ENCODE measurements at places on chromosomes 7 and 10.

DNA sequence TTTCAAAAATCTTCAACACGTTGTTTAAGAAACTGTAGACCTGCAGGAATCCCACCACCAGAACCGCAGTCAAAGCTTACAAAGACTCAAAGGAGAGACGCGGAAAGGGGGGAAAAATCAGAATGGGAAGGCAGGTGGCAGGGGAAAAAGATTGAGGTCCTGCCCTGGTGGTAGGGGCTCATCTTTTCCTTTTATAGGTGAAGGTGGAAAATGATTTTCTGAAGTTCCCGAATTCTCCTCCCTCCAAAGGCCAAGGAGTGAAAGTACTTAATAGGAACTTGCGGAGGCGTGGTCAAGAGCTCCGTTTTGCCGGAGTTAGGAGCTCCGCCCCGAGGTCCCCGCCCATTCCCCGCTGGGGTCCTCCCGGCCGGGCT, 724 bp downstream of the BBIP1 start:
- no peak for DNase-seq

GRCh38 chr7:32191305-32191704, 121.1 kb upstream of the PDE1C start:
- DNase-seq, result no peak

DNA sequence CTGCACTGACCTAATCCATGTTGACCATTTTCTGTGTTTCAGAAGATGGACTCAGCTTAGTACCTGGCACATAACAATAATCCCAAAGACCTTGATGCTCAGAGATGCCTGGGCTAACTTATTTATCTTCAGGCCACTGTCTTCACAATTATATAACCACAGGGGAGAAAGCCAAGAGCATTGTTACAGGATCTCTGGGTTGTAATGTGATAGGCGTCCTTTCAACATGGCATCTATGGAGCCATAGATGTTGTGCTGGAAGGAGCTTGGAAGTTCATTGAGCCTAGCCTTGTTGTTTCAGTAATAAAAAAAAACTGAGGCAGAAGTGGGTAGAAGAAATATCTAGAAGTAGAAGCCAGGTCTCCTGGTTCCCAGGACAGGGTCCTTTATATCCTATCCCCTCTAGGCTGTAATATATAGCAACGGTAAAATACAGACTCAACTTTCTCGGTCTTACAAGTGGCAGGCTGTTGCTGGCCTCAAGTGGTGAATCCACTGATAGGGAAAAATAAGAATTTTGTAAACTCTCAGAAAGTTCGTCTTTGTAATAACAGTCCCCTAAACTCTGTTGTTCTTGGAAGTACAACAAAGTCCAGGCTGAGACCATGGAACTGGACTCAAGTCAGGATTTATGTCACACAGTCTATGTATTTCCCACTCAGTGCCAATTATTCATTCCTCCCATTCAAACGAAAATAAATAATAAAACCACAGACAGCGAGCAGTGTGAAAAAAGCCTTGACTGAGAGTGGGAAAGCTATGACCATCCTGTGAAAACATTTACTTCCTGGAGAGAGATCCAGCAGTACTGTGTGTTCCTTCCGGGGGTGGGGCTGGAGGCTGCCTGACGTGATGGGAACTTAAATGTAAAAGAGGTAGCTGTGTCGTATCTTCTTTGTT, 277.6 kb downstream of the REEP3 start:
- peak; percentile 81 for DNase-seq

DNA sequence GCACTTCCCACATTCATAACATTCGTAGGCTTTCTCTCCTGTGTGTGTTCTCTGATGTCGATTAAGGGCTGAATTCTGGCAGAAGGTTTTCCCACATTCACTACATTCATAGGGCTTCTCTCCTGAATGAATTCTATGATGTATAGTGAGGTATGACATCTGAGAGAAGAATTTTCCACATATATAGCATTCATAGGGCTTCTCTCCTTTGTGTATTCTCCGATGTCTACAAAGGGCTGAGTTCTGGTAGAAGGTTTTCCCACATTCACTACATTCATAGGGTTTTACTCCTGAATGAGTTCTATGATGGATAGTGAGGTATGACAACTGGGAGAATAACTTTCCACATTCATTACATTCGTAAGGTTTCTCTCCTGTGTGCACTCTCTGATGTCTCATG, 15.6 kb downstream of the ZNF12 start:
- no peak for DNase-seq

GRCh38 chr7:93651603-93652159, 77.2 kb upstream of the CALCR start:
- no peak for DNase-seq

DNA sequence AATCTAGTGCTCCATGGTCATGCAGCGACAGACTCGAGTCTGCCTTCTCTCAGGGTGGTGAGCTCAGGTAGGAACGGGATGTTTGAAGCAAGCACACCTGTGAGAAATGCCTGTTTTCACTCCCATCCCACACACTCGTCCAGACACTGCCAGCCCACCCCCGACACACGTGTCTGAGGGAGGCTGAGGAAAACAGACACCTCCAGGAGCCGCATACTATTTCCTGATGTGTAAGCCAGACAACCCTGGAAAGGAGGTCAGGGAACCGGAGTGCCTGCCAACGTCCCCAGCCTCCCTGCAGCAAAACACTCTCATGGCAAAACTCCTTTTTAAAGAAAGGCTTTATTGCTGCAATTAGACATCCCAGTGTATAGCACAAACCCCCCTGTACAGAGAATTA, 80.2 kb downstream of the ALOX5 start:
- no peak for DNase-seq

GRCh38 chr7:54813398-54813797, 54.4 kb upstream of the SEC61G start:
- no peak for DNase-seq

- DNase-seq, result no peak
Observed at GRCh38 chr10:114881417-114881816, 56.6 kb upstream of the TRUB1 start.

DNA sequence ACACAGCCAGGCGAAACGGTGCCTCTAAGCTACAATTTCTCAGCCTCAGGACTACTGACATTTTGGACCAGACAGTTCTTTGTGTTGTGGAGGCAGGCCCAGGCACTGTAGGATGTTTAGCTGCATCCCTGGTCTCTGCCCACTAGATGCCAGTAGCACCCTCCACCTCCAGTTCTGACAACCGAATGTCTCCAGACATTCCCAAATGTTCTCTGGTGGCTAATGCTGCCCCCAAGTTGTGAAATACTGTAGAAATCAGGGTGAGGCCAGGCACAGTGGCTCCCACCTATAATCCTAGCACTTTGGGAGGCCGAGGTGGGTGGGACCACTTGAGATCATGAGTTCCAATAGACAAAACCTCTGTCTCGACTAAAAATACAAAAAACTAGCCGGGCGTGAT, 18.2 kb downstream of the HNRNPF start:
- DNase-seq, result no peak

DNA sequence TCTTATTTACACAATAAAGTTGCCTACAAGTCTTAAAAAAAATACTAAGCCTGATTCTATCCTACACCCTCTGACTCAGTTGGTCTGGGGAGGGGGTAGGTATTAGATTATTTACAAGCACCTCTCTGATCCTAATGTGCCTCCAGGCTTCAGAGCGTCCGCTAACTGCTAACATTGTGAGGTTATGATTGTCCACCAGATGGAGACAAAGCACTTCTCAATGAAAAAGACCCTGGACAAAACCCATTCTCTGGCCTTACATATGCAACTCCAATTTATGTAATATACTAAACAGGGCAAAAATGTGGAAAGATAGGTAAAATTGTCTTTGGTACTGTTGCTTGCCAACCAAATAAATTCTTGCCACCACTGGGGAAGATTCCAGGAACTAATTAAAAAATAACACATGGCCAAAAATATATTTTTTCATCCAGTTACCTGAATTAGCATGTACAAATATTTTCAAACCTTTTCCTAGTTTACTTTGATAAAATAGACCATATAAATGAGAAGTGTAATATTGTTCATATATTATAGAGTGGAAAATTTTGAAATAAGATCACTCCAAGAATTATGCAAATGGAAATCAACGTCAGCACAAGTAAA, 92.4 kb downstream of the KIF20B start:
- peak; percentile 36 for DNase-seq

GRCh38 chr10:59387951-59388670, 25.8 kb upstream of the FAM13C start:
- DNase-seq, result no peak

DNA sequence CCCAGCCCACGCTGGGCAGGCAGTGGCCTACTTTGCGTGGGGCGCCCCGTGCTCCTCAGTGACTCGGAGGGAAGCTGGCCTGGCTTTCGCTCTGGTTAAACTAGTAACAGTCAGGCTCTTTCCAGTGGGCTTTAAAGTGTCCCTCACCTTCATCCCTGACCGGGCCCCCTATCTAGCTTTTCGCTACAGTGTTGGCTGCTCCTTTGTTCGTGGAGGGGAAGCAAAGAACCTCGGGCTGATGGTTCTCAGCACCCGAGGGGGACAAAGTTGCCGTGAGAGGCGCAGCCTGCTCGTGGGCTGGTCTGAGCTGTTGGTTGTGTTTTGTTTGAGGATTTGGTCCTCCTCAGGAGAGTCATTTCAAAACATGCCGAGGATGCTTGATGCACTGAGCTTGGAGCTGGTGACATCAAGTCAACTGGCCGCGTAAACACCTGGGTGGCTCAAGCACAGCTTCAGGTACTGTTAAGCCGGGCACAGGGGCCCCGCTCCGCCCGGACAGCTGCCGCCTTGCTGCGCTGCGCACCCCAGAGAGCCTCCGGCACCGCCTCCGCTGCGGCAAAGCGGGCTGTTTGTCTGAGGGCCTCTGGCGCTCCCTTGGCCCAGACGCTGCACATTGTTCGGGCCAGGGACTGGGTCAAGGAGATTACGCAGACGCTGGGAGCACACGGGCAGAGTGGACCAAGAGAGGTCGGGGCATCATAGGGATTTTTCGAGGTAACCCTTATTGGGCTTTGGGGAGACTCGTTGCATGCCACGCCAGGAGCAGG, 1.6 kb downstream of the DLX6 start:
- DNase-seq, result peak; percentile 28

- DNase-seq, result no peak
Observed at GRCh38 chr7:143892527-143893300, 9.3 kb downstream of the TCAF1 start.

DNA sequence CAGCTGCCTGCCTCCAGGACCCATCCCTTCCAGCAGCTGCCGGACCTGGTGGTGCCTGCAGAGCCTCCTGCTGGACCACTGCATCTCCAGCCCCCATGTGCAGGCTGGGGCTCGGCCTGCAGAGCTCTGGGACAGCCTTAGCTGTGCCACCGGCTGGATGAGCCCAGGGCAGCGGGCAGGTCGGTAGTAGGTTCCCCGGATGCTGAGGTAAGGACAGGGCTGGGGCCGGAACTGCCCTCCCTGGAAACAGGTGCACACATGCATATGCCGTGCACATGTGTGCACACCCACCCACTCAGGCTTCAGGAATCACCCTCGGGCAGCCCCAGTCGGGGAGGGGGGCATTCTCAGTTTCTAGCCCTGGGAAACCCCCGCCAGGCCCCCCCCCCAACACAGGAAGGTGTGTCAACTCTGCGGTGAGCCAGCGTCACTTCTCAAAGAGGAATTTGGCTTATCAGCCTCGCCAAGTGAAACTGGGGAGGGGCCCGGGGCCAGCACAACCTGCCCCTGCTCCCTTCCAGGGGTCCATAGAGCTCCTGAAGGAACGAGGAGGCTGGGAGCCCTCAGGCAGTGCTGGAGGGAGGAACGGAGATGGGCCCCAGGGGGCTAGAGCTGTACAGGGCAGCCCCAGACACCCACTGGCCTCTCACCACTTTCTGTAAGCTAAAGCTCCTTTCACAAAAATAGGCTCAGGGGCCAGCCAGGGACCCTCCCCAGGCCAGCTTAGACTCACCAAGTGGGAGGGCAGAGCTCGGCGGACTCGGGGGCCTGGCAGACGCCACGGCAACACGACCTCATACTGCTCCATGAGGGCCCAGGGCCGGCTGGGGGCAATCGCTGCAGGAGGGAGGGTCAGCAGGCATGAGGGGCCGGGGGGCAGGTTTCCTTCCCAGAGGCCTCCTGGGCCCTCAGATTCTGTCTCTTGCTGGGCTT, 1.7 kb downstream of the ADAM8 start:
- DNase-seq, result no peak

DNA sequence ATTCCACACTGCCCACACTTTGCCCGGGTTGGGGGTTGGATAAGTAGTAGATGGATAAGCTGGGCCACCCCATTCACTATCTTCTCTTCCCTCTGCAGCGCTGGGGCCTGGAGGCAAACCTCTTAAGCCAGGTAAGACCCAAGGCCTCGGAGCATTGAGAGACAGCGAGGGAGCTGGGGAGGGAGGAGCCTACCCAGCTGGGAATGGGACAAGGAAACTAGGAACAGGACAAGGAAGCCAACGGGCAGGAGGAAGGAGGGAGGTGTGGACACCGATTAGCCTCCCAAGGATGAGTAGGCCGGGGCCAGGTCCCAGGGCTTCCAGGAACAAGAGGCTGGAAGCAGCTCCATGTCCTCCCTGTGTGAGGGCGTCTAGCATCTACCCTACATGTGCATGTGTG, 9.6 kb downstream of the ELN start:
- DNase-seq, result peak; percentile 23

DNA sequence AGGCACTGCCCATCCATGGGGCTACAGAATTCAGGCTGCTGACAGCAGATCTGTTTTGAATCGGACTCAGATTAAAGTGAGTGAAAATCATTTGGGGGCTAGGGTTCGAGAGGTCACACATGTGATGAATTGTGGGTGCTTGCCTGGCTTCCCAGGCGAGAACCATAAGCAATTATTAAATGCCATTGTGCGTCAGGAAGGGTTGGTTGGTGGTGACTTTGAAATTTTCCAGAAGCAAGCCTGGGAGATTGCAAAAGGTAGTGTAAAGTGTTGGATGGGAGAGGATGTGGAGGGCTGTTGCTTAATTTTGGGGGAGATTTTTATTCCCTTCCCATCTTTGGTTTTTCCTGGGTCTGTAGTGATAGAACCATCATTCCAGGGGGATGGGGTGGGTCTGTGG, 34.6 kb downstream of the LRMDA start:
- DNase-seq, result no peak

- no peak for DNase-seq
Observed at GRCh38 chr7:137418841-137419240, 75.3 kb upstream of the PTN start.

- DNase-seq, result no peak
Observed at GRCh38 chr10:127774766-127775559, 38.0 kb downstream of the FOXI2 start.

- no peak for DNase-seq
Observed at GRCh38 chr10:1738950-1739349, 1.6 kb upstream of the ADARB2 start.

All from left hindlimb (tissue), 1 donor.